Stimulated activated CD8-positive, alpha-beta memory T cell treated with anti-CD3 and anti-CD28 coated beads, Interleukin-7, amount 100 ng/mL, for 48 hours (primary cell): ENCODE measurements at places on chromosomes 13 and 19.
A peak's percentile ranks its signal among the peaks of the same experiment; 100 is the strongest.

- no peak for DNase-seq
Measured at GRCh38 chr19:5326986-5327623, 13.5 kb downstream of the PTPRS start.

DNA sequence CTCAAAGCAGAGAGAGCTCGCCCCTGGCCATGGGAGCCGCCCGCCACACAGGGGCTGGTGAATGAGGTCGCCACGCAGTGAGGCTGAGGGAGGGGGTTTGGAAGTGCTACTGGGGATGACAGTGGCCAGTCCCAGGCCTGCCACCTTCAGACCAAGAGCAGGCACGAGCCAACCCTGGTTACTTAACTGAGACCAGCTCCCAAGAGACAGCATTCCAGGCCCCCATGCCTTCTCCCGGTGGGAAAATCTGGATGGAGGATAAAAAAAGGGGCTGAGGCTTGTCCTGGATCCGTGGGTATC lies 43.3 kb downstream of the RAB20 start:
- no peak for DNase-seq

- no peak for DNase-seq
Measured at GRCh38 chr13:44136696-44137268, 236.8 kb upstream of the SERP2 start.

GRCh38 chr13:113647351-113648215 lies 10.4 kb downstream of the ATP4B start:
- no peak for DNase-seq

GRCh38 chr19:28960986-28961705 lies 251.8 kb downstream of the UQCRFS1 start:
- no peak for DNase-seq

DNA sequence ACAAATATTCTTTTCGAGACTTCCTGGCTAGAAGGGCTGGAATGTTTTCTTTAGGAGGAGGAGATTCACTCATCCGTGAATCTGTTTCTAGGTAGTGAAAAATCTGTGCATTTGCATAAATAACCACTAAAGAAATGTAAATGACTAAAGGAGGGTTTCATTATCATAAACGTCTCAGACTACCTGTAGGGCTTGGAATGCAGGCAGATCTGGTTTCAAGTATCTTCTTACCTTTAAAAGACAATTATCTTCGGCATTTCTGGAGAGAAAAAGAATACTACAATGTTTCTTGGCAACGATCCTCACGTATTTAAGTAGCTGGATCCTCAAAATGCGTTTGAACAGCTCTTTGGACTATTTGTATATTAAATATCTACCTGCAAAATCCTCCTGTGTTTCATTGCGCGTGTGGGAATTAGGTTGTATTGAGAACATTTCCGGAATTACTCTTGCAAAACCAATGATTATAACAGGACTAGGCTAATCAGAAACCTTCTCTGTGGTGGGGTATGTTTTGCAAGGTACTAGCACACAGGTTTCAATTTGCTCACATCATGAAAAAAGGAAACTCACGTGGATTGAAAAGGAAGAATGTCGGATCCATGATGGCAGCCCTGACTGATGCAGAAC lies 291.1 kb upstream of the ARGLU1 start:
- DNase-seq, result no peak

GRCh38 chr19:15595069-15595468 lies 19.9 kb upstream of the CYP4F8 start:
- DNase-seq, result no peak

DNA sequence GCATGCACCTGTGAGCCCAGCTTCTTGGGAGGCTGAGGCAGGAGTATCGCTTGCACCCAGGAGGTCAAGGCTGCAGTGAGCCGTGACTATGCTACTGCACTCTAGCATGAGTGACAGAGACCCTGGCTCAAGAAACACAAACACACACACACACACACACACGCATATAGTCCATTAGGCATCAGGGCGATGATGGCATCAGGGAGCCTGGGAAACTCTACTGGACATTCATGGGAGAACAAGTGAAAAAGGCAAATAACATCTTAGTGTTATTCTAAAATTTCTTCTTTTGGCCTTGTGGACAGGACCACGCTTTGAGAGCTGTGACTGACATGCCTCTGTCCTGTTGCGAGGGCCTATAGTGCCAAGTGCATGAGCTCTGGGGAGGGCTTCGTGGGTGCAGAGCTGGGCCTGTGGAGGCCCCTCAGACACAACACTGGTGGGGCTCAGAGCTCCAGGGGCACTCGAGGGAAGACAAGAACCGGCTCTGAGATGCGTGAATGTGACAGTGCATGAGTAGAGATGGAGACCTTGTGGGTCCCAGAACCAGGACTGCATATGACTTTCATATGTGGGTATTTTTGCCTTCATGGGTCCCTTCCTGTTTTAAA lies 8.0 kb upstream of the USF2 start:
- DNase-seq, result no peak

DNA sequence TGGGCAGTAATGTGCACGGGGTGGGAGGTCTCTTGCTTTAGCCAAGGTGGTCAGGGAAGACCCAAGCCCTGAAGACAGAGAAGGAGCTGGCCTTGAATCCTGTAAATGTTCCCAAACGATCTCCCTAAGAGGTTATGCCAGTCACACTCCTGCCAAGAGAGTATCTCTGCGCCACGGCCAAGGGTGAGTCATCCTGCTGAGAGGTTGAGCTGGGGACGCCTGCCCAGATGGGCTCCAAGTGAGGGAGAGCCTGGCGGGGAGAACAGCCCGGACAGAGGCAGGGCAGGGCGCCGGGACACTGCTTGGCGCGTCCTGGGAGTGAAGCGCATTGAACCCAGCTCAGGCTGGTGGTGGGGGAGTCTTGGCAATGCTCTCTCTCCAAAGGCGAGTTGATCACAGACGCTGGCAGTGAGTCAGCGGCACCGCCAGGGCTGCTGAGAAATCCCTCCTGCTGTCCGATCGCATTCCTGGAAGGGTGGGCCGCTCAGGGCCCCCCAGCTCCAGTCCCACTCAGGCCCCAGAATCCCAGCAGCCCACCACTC lies 16.4 kb downstream of the SULT2B1 start:
- DNase-seq, result no peak

GRCh38 chr19:13833330-13834243 lies 38.3 kb downstream of the ZSWIM4 start:
- DNase-seq, result peak; percentile 90

GRCh38 chr13:106586648-106587166 lies 18.8 kb upstream of the ARGLU1 start:
- no peak for DNase-seq

DNA sequence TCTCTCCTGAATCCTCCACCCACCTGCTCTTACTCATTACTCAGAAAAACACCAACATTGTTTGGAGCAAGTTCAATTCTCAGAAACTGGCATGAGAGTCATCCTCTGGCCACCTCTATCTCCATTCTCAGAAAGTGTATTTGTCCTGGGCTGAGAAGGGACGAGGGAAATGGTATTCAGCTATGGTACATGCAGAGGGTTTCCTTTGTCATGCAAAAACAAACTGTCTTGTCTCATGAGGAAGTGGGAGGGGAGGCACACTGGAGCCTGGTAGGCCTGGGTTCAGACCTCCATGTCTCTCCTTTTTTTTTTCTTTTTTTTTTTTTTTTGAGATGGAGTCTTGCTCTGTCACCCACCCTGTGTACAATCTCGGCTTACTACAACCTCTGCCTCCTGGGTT lies 31.9 kb upstream of the LILRA2 start:
- no peak for DNase-seq

GRCh38 chr13:112715715-112716460 lies 26.1 kb downstream of the ATP11A start:
- no peak for DNase-seq

GRCh38 chr19:15838351-15838750 lies 22.9 kb upstream of the OR10H1 start:
- DNase-seq, result no peak

DNA sequence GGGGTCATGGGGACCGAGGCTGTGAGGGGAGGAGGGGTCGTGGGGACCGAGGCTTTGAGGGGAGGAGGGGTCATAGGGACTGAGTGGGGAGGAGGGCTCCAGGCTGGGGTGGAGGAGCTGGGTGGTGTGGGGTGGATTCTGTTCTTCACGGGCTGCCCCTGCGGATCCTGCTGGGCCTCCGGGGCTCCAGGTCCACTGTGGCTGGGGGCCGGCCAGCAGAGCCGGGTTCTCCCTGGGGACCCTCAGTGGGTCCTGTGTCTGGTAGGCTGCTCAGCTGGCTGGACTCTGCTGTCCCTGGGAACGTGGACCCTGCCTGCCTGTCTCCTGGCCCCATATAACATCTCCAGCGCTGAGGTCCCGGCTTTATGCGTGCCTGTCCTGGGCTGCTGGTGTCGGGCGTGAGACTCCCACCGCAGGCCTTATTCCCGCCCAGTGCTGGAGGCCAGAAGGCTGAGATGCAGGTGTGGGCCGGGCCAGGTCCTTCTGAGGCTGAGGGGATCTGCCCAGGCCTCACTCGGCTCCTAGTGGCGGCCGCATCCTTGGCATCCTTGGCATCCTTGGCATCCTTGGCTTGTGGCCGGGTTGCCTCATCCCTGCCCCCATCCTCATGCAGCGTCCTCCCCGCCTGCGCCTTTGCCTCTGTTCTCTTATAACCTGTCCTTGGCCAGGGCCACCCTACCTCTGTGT lies 19.8 kb upstream of the GNA15 start:
- no peak for DNase-seq
